AG04450 (cell line): ENCODE measurements at places on chromosomes 6 and 20. TPM values are rescaled to one million over a fixed set of nuclear protein-coding genes. Genes with fewer than 3 reads are reported as not detected.

Gene ACSS1
- polyA plus RNA-seq = 1.1 and 1.2 TPM in 2 replicates

GRCh38 chr6:124987291-124987690, 25.1 kb downstream of the RNF217 start:
- DNase-seq = no peak

GRCh38 chr6:20238688-20239587, 26.7 kb upstream of the MBOAT1 start:
- no peak for DNase-seq

GRCh38 chr20:60900618-60901017, 351.4 kb upstream of the CDH4 start:
- DNase-seq = no peak

DNA sequence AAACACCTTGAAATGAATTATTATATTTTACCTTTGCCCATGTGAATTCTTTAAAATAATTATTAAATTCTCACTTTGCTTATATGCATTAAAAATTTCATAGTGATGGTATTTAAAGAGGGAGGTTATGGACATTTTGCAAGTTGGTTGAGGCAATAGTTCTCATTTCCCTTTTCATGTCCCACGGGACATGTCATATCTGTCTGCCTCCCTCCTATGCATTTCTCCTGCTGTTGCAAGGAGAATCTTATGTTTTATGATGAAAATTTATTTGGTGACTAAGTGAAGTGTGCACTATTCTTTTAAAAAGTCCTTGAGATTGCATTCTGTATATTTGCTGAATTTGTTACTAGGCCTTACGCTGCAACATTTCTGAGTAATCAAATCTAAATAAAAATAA, 67.2 kb downstream of the UTRN start:
- no peak for DNase-seq
